ENCODE measurements at places on chromosomes 5 and 9. TPM values are rescaled to one million over a fixed set of nuclear protein-coding genes. Genes with fewer than 3 reads are reported as not detected.

ARHGEF28 gene
- total RNA-seq: 27.8 TPM

PCDHA9 gene
- total RNA-seq: 0.36 TPM

LNPEP gene
- total RNA-seq: 69.8 TPM

CDX1 gene
- not detected for total RNA-seq

SAXO1 gene
- total RNA-seq: 0.24 TPM

KCNV2 gene
- not detected for total RNA-seq

FYB1 gene
- total RNA-seq: 16.3 TPM

PLCXD3 gene
- 14.5 TPM for total RNA-seq

EIF4E1B gene
- total RNA-seq: not detected
